NCI-H1048 (cell line): ENCODE measurements at places on chromosomes 4 and X.

DNA sequence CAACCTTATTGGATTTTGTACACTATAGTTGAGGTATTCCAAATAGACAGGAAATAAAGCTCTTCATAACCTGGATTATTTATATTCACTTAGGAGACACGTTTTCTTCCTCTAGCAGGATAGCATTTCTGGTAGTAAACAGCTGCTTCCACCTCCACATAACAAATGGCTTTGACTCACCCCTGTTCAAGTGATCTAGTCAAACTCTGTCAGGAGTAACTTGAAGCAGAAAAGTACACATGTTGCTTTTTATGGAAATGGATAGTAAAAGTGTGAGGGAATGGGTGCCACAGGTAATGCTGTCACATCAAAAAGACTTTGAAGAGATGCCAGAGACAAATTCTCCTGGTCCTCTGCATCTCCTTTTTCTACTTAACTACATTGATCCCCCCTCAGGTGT, 258.7 kb upstream of the SLC7A11 start:
- no peak for DNase-seq

GRCh38 chrX:13937370-13938050, 92.2 kb downstream of the GEMIN8 start:
- DNase-seq, result no peak

- no peak for DNase-seq
These were observed 285.0 kb downstream of the ASMT start for GRCh38 chrX:1899841-1900240.

DNA sequence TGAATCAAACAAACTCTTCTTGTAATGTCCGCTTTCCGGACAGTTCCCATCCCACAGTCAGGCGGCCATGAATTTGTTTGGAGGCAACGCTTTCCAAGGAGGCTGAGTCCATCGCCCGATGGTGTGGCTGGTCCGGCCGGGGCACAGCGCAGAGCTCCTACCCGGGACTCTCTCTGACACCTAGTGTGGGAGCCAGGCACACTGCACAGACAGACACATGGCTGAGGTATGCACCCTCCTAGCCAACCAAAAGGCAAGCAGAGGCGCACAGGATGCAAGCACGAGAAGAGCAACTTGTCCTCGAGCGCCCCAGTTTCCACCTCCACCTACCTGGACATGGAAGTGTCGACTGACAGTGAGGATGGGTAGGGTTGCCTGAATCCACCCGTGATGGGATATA, 87.5 kb downstream of the LEF1 start:
- DNase-seq, result no peak

- no peak for DNase-seq
These were observed 109.1 kb upstream of the HUWE1 start for GRCh38 chrX:53795576-53795975.

- no peak for DNase-seq
These were observed 466.8 kb upstream of the INTU start for GRCh38 chr4:127165971-127166370.

- DNase-seq, result no peak
These were observed 7.2 kb upstream of the ADD1 start for GRCh38 chr4:2836391-2836859.

- no peak for DNase-seq
These were observed 664 bp downstream of the PRSS12 start for GRCh38 chr4:118351851-118352827.

GRCh38 chrX:50281253-50281652, 76.7 kb downstream of the CCNB3 start:
- no peak for DNase-seq

DNA sequence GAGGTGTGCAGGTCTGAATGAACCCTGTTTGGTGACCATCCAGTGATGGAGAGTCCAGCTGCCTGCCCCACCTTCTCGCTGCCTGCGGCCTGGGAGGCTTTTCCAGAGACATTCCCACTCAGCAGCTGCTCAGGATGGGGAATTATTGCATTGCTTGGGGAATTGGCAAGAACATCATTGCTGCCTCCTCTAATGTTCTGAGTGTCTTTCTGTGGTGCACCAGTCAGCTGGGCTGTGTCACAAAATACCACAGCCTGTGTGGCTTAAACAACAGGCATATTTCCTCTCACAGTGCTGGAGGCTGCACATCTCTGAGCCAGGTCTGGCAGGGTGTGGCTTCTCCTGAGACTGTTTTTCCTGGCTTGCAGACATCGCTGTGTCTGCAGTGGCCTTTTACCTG, 86.8 kb upstream of the AFAP1 start:
- no peak for DNase-seq

- no peak for DNase-seq
These were observed 262.2 kb downstream of the ARHGAP10 start for GRCh38 chr4:147994076-147994475.

DNA sequence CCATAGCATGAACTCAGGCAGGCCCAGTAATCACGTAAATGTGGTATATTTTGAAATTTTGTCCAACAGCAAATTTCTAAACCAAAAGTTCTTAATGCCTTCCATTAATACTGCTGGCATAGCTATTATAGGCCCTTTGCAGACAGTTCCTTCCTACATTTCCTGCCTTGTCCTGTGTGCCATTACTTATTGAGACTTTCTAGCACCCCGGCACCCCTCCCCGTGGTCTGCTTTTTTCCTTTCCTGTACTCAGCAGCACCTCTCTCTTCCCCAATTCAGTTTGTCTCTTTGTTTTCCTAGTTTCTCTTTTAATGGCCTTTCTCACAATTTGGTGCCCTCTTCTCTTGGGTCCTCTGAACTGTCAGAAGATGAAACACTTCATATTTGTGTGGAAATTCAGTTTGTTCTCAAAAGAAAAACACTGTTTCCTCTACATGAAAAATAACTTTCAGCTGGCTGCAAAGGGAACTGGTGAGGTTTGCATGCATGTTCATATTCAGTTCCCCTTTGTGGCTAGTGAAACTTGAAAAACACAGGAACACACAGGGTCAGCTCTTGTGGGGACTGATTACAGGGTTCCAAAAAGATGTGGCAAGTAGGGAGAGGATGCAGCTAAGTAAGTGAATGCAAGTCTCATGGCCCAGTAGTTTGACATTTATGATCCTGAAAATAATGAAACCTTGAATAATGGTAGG, 17.1 kb downstream of the GPR34 start:
- no peak for DNase-seq

- no peak for DNase-seq
These were observed 6.3 kb downstream of the IL15 start for GRCh38 chr4:141642711-141643110.

GRCh38 chr4:74890341-74890740, 42.6 kb upstream of the PARM1 start:
- DNase-seq, result no peak

DNA sequence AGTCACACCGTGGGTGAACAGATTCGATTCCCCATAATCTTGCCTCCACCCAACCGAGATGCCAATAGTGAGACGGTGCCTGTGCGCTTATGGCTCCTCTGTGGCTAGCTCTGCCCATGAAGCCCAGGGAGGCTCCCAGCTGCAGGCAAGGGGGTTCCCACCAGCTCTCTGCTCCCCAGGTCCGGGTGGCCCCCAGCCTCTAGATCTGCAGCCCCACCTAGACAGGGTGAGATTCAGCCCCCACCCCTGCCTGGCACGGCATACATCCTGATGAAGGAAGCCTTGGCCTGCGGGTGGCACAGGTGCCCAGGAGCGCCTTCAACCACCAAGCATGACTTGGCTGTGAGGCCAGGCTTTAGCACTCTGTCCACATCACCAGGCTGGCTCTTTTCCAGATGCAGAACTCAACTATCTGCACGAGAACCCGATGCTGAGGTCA, 40.6 kb downstream of the WDR1 start:
- DNase-seq, result no peak

GRCh38 chr4:98311656-98312055, 50.5 kb downstream of the RAP1GDS1 start:
- no peak for DNase-seq

GRCh38 chrX:125291124-125291523, 28.5 kb upstream of the TEX13C start:
- no peak for DNase-seq

- DNase-seq, result no peak
These were observed 23.8 kb upstream of the ARHGAP10 start for GRCh38 chr4:147707892-147708672.

- no peak for DNase-seq
These were observed 608 bp downstream of the TAF1 start for GRCh38 chrX:71366674-71367256.

GRCh38 chr4:8664976-8665375, 72.4 kb downstream of the CPZ start:
- DNase-seq, result no peak

GRCh38 chrX:130555341-130555740, 153.6 kb downstream of the RBMX2 start:
- DNase-seq, result no peak

- DNase-seq, result no peak
These were observed 68.0 kb upstream of the MAGED1 start for GRCh38 chrX:51825436-51825835.

GRCh38 chr4:108834835-108835384, 72.1 kb upstream of the ETNPPL start:
- no peak for DNase-seq

DNA sequence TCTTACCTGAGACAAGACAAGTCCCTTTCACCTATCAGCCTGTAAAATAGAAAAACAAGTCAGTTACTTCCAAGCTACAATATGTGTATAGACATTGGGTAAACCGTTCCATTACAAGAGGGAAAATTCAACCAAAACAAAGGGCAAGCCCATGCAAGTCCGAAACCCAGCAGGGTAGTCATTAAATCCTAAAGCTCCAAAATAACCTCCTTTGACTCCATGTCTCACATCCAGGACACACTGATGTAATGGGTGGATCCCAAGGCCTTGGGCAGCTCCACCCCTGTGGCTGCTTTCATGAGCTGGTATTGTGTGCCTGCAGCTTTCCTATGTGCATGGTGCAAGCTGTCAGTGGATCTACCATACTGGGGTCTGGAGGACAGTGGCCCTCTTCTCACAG, 14.7 kb upstream of the FAM47B start:
- no peak for DNase-seq
